NCI-H524 (cell line): ENCODE measurements at places on chromosomes 7 and 10.

GRCh38 chr10:5971315-5971832 is 6.0 kb downstream of the IL15RA start:
- no peak for DNase-seq

DNA sequence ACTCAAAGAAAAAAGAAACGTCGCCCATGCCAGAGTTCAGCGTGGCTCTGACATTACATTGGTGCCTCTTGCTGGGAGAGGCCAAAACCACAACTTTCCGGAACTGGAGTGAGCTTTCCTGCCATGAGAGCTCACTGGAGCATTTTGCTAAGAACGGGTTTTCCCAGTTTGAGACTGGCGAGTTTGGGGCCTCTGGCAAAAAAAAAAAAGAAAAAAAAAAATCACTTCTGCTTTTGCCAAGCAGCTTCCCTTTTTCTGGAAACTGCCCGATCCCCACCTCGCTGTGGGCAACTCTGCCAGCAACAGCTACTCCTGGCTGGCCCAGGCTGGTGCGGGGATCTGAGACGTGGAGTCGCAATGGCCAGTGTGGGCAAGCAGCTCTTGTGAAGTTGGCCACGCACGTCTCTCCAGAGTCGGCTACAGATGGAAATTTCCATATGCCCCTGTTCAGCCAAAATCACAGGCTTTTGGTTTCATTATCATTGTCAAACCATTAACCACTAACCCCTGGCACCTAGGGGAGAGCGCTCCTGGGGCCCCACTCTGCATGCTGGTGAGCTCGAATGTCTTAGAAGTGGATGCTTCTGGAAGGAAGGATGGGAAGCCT is 25.7 kb downstream of the PRKAG2 start:
- DNase-seq = no peak

- no peak for DNase-seq
Observed at GRCh38 chr7:65927489-65928448, 54.2 kb downstream of the GUSB start.

DNA sequence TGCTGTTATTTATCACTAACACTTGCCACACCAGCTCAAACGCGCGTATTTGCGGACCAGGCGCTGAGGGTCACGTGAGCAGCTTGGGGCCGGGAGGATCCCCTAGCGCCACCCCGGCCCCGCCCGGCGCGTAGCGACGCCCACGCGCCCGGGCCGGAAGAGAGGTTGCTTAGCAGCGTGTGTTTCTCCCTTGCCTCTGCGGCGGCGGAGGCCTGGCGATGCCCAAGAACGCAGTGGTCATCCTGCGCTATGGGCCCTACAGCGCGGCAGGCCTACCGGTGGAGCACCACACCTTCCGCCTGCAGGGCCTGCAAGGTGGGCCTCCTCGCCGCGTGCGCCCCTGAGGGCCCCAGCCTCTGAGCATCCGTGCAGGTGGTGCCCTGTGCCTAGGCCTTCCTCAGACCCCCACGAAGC is at the start of gene C10orf53:
Gene C10orf53 (plus strand): TSS at position 172 of the 414 bp plus-strand sequence. CDS start 47 bp downstream, at position 219.
- peak; percentile 68 for DNase-seq

DNA sequence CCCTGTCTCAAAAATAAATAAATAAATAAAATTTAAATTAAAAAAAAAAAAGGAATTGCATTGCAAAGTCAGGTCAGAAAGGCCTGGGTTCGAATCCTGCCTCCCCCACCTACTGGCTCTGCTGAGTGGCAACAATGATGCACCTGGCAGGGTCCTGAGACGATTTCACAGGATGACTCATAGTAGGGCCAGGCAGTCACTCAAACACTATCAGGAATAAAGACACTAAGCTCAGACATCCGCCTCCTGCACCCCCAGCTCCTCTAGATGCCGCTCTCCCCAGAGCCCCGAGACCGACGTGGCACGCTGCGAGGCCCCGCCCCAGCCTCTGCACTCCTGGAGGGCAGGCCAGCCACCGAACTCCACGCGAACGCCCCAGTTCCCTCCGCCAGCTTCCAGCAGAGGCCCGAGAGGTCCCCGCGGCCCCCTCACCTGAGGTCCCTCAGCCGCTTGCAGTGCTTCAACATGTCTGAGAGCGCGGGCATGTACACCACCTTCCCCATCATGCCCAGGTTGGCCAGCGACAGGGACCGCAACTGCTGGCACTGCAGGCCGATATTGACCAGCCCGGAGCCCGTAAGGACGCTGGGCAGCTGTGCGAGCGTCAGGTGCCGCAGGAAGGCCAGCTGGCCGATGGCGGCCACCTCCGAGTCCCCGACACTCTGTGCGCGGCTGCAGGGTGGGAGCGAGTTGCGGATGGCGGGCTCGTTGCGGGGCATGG is 76.6 kb upstream of the TNRC18 start:
- DNase-seq = no peak

- DNase-seq = no peak
Observed at GRCh38 chr7:391961-392524, 102.1 kb downstream of the FOXL3 start.

- no peak for DNase-seq
Observed at GRCh38 chr7:73659983-73660382, 7.6 kb upstream of the VPS37D start.

GRCh38 chr10:17907641-17908040 is 44.1 kb upstream of the SLC39A12 start:
- DNase-seq = no peak

GRCh38 chr7:4800926-4801838 is 25.8 kb downstream of the AP5Z1 start:
- peak; percentile 14 for DNase-seq

GRCh38 chr7:20270867-20271266 is 53.7 kb upstream of the MACC1 start:
- no peak for DNase-seq

GRCh38 chr7:100739934-100740333 is 6.5 kb downstream of the ZAN start:
- DNase-seq = no peak

GRCh38 chr10:44356139-44357022 is 28.5 kb downstream of the CXCL12 start:
- no peak for DNase-seq

- peak; percentile 13 for DNase-seq
Observed at GRCh38 chr7:27106181-27106900, 3.9 kb upstream of the HOXA2 start.

DNA sequence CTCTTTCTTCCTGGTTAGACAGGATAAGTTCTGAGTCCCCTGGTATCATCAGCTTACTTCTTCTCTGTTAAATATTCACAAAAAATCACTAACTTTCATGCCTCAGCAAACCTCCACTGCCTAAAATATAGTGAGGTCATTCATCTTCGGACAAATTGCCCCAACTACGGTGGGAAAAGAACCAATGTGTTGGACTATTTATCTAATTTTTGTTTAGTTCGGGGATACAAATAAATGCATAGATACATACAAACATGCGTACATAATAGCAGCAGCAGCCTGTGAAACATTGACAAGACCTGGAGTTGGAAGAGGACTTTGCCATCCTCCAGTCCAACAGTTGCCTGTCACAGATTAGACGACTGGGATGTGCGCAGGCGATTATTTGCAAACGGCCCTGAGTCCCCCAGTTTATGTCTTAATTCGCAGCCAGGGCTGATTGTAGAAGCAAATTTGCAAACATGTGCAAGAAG is 51.5 kb downstream of the EGFR start:
- no peak for DNase-seq

GRCh38 chr10:29450405-29450804 is 161.5 kb downstream of the LYZL1 start:
- DNase-seq = no peak

GRCh38 chr7:151110941-151111645 is 24.8 kb downstream of the AGAP3 start:
- DNase-seq = peak; percentile 69

DNA sequence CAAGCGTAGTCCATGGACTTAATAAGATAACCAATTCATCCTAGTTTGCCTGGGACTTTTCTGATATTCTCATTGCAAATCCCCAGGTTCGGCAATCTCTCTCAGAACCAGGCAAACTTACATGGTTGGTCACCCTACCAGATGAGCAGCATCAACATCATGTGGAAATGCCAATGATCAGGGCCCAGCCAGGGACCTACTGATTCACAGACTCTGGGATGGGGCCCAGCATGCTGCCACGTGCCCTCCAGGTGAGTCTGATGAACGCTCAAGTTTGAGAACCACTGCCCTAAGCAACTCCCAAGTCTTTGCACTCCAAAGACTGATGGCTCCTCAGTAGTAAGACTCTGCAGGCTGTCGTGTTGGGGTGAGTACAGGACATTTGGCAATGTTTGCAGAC is 2.7 kb downstream of the LAMB4 start:
- DNase-seq = no peak

DNA sequence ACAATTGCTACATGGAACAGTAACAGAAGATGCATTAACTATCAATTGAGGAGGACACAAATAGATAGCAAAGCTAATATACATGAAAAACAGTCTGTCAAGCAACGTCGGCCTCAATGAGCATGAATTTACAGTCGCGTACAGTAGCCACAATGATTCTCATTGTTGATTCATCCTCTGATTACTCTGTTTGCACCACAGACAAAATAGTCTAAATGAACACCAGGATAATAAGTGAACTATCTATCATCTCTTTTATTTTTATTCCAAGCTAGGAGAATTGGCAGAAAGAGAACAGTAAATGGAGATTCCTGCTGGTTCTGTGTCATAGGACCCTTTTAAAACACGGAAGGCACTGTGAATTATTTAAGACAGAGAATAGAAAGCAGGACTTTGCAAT is 108.5 kb downstream of the EVX1 start:
- no peak for DNase-seq

GRCh38 chr7:26813432-26813831 is 51.0 kb downstream of the SKAP2 start:
- DNase-seq = no peak

DNA sequence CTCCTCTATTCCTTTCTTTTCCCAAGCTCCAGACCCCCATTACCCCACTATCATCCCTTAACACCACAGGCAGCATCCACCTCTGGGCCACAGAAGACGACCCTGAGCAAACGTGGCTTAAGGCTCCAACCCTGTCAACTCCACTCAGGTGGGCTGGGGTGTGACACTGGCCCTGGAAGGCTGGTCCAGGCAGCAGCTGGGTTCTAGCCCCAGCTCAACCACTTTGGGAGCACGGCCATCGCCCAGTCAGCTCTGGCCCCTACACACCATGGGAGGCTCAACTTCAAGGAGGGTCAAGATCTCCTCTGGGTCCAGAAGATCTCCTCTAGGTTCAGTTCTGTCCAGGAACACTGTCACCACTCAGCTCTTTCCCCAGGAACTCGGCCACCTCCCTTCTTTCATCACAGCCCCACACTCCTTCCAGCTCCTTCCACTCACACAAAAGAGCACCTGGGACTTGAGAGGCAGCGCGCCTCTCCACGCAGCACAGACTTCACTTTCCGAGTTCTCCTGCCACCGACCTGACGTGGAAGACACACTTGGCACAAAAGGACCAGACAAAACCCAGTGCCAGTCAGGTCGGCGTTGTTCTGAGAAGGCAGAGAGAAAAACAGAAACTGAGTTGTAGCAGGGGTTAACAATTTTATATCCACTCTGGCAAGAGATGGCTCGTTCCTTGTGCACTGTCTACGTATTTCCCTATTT is 84.1 kb downstream of the CTBP2 start:
- no peak for DNase-seq

- no peak for DNase-seq
Observed at GRCh38 chr10:7789390-7789789, 1.4 kb downstream of the ATP5F1C start.

GRCh38 chr7:1811850-1812508 is 141.9 kb downstream of the ELFN1 start:
- no peak for DNase-seq

GRCh38 chr7:117901089-117901797 is 28.0 kb upstream of the CTTNBP2 start:
- DNase-seq = no peak

DNA sequence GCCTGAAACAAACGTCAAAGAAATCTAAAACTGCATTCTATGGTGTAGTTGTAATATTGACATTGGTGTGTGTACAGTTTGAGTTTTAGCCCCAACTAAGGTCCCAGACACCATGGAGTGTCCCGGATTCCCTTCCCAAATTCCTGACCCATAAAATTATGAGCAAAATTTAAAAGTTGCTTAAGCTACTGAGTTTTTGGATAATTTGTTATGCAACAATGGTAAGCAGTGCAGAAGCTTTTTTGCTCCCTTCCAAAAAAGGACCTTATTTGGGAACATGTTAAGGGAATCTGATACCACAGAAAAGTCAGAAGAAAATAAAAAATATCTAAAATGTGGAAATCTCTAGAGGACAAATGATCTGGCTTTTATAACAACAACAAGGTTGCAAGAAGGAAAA is 63.3 kb upstream of the KMT2E start:
- DNase-seq = no peak

DNA sequence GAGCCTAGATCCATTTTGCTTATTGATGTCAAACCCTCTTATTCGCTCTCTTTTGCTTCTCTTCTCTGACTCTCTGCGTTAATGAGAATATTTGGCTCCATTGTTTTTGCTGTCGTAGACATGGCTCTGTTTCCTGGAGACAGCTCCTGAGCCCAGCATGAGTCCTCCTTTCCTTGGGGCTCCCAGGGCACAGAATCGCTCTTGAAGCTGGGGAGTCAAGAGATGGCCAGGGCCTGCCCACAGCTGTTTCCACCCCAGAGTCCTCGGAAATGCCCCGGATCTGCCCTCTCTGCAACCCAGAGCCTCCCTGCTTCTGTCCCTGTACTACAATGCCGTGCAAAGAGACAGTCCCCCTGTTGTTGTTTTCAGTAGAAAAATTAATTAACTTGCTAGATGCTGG is 566.7 kb upstream of the FOXK1 start:
- no peak for DNase-seq

DNA sequence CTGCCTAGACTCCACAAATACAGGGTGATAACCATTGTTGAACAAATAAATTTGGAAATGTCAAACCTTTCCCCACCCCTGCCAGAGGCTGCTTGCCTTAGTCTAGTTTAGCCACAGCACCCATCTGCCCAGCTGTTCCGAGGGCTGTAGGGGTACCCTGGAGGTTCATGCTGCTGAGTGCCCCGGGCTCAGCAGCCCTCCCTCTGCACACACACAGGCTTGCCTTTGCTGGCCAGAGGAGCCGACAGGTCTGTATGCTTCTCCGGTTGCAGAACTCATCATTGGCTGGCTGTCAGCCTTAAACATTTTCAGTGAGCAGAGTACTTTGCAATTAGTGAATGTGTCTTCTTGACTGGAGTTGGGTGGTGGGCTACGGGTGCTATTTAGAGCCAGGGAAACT is 122.9 kb downstream of the NRF1 start:
- no peak for DNase-seq
